Naive thymus-derived CD8-positive, alpha-beta T cell (primary cell): ENCODE measurements at places on chromosomes 2 and 18. TPM values are rescaled to one million over a fixed set of nuclear protein-coding genes. Genes with fewer than 3 reads are reported as not detected.

Gene CYP26B1
- total RNA-seq = not detected

Gene AQP12A
- total RNA-seq = not detected

Gene TNFRSF11A
- 0.08 TPM for total RNA-seq

Gene CNGA3
- not detected for total RNA-seq

Gene CHST10
- total RNA-seq = 6.4 TPM

Gene ACVR1
- total RNA-seq = 11.1 TPM

Gene CRYGD
- not detected for total RNA-seq

Gene C2orf15
- total RNA-seq = 5.7 TPM

Gene KCNF1
- not detected for total RNA-seq

Gene LNPK
- 29.3 TPM for total RNA-seq

Gene ARPC2
- total RNA-seq = 425 TPM

DNA sequence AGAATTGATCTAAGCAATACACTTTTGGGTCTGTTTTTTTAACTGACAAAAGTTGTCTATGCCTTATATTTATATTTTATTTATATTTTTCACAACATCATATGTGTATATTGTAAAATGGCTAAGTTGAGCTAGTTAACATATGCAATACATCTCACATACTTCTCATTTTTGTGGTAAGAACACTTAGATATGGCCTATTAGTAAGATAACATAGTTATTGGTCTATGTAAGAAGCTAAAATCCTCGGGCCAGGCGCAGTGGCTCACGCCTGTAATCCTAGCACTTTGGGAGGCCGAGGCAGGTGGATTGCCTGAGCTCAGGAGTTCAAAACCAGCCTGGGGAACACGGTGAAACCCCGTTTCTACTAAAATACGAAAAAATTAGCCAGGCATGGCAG, 275.6 kb upstream of the ID2 start:
- no peak for DNase-seq

GRCh38 chr2:3461801-3462492, 57.4 kb downstream of the ADI1 start:
- no peak for DNase-seq

DNA sequence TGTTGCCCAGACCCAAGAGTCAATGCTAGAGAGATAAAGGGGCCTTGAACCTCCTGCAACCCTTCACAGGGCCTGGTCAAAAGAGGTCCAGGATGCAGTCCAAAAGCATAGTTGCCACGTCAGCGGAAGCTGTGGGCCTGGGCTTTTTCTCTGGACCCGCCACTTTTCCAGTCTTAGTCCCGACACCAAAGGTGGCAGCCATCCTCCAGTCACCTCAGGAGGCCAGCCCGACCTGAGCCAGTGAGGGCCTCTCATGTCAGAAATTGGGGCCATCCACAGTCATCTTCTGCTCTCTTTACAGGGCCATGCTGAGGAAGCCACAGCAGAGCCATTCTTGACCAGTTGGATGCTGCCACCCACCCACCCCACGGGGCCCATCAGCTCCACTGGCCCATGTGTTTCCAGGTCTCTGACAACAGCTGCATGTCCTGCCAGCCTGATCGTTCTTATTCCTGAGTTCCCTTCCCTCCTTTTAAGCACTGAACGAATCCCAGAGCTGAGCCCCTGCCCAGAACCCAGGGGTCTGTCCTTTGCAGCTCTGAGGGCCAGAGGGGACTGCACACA, 34.1 kb upstream of the KLHL29 start:
- no peak for DNase-seq

DNA sequence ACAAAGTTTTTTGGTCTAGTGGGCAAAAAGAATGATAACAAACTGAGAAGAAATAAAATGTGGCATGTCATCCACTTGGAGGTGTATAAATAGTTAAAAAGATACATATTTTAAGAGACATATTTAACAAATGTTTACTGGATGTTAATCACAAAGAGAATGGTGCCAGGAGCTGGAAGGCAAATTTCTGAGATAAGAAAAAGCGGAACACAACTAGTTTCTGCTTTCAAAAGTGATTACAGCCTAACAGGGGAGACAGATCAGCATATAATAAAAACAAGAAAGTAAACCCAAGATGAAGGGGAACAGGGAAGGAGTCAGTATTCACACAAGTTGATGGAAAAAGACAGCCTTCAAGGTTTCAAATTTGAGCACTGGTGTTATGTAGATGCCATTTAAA, 91.3 kb downstream of the OLA1 start:
- DNase-seq = no peak

GRCh38 chr2:47070155-47070919, 84.8 kb downstream of the STPG4 start:
- no peak for DNase-seq

DNA sequence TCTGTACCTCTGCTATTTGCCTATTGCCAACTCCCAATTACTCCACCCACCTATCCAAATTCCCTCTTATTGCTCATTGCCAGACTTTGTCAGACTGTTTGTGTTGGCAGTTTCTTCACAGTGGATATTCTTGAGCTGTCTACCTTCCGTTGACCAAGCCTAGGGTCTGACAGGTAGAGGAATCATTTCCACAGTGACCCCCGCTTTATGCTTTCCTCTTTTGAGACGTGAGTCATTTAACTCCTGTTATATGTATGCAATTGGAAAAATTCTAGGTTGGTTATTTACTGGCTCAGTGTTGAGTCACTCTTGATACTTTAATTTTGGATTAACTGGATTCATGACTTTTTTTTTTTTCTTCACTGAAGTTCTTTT, 187.7 kb downstream of the IRS1 start:
- no peak for DNase-seq

GRCh38 chr2:218658671-218659257, 659 bp downstream of the ZNF142 start:
- peak; percentile 12 for DNase-seq

DNA sequence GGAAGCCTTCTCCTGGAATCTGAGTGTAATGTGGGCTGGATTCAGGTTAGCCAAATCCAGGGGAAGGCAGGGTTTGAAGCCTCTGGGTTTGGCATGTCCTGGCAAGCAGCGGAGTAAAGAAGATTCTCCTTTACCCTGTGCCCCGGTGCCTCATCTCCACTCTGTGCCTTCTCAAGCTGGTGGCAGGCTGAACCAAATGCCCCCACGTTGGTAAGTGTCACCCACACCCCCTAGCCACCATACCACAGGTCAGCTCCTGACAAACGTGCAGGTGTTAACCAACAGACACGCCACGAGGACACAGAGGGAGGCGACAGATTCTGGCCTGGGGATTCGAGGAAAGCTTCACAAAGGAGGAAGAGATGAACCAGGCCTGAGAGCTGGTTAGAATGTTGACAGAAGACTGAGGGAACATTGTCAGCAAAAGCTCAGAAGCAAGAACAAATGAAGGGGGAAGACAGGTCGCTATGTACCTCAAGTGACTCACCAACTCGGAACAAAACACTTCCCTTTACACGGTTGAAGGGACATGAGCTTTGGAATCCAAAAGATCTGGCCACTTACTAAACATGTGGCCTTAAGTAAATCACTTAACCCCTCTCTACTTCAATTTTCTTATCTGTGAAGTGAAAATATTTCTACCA, 85.2 kb upstream of the LCLAT1 start:
- DNase-seq = peak; percentile 14

DNA sequence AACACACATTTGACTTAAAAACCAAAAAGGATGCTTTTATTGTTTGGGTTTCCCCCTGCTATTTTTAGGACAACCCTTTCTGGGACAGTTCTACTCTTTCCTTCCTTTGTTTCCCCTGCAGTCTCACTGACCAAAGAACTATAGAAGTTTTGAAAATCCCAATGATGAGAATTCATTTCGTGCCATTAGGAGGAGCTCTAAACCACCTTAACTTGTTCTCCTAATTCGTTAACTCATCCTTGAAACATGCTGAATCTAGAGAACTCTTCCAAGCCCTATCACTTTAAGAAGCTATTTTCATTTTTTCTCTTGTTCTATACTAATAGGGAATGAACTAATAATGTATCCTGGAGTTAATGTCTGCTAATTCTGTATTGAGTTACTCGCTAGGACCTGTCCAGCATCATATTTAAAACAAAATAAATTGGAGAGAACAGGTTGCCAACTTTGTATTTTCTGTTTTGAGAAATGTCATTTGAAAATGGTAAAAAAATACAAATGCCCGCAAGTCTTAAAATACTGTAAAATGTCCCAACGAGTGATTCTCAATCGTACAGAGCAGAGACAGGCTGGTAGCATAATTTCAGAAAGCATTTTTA, 62.9 kb downstream of the AFTPH start:
- no peak for DNase-seq

DNA sequence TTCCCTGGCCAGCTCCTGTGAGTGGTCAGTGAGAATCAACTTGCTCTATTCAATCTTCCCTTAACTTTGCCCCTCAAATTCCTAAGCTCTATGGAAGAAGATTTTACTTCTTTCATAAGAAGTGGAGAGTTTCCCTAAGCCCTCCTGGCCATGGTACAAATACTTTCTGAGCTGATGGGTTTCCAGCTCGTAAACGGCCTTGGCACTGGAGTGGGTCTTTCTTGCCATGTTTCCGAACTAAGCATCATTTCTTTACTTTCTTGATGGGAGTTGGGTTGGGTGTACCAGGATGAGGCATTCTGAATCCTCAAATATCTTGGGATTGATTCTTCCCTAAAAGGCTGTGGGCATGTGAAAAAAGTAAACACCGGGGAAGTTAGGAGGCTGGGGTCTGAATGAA, 72.5 kb downstream of the ACKR3 start:
- no peak for DNase-seq

DNA sequence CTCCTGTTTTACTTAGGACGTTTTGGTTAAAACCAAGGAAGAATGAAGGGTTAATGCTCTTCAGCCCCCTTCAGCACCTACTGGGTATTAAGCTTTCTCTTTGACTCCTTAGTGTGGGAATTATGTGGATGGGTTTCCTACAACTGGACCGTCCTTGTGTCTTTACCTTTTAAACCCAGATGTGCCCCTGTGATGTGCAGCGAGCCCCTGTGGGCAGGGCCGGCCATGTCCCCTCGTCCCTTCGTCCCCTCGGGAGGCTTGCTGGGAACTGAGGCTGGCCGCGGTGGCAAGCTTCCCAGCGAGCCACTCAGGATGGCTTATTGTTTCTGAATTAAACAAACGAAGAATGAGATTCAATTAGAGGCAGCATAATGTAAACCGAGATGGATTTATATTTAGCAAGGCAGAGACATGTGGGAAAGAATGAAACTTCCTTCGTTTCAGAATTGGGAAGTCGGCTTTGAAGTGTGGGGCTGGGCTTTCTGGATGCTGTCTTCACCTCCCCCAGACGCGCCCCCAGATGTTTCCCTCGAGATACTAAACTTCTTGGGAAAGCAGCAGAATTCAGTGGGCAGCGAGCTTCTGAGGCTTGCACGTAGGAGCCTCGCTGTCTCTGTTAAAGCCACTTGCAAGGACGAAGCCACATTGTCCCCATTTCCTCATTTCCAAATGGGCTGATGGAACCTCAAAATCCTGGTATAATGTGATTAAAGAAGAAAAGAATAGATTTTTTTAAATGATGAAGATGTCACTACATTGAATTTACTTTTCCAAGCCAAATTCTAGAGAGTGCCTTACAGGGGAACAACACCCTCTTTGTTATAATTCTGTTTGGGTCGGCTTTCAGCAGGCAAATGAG, 146.0 kb downstream of the VAPA start:
- no peak for DNase-seq

- no peak for DNase-seq
Observed at GRCh38 chr2:160890667-160891352, 269.4 kb upstream of the TANK start.

DNA sequence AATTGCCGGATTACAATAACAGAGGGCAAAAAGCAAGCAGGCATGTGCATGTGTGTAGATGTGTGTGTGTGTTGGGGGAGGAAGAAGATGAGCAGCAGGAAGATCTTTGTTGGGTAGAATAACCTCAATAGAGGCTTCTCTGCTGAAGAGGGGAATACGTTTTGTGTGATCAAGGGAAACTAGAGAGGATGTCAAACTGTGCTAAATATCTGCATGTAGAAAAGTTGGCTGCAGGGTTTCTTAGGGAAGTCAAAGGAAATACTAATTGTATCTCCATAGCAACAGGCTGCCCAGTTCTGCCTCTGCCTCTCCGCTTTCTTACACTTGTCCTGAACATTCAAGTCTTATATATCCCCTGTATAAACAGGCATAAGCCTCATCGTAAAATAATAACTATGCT, 190.1 kb upstream of the RND3 start:
- no peak for DNase-seq

GRCh38 chr18:79558933-79559416, 120.6 kb upstream of the CTDP1 start:
- DNase-seq = no peak

GRCh38 chr2:121086450-121086849, 198.6 kb downstream of the TFCP2L1 start:
- DNase-seq = no peak

GRCh38 chr2:22518641-22519040, 866.3 kb upstream of the KLHL29 start:
- no peak for DNase-seq

GRCh38 chr2:221549143-221549542, 23.0 kb downstream of the EPHA4 start:
- no peak for DNase-seq

GRCh38 chr18:23671564-23671963, 8.9 kb upstream of the ANKRD29 start:
- no peak for DNase-seq

- DNase-seq = no peak
Observed at GRCh38 chr18:78807668-78808067, 171.9 kb upstream of the SALL3 start.

DNA sequence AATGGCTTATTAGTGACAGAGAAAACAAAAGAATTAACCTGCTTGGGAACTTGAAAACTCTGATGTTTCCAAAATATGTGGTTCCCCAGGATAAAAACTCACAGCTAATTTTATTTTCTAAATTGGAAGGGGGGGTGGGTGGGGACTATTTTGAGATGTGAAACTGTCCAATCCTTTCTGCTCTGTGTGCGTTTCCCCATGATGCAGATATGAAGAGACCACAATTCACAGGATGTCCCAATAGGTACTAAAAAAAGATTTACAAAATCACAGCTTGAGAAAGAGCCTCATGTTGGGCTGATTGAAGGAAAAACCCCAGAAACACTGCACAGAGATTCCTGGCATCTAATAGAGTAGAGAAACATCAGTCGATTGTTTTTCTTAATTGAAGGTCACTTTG, 273.2 kb downstream of the ARHGAP15 start:
- no peak for DNase-seq

- DNase-seq = no peak
Observed at GRCh38 chr18:63480476-63480875, 3.7 kb downstream of the SERPINB5 start.

DNA sequence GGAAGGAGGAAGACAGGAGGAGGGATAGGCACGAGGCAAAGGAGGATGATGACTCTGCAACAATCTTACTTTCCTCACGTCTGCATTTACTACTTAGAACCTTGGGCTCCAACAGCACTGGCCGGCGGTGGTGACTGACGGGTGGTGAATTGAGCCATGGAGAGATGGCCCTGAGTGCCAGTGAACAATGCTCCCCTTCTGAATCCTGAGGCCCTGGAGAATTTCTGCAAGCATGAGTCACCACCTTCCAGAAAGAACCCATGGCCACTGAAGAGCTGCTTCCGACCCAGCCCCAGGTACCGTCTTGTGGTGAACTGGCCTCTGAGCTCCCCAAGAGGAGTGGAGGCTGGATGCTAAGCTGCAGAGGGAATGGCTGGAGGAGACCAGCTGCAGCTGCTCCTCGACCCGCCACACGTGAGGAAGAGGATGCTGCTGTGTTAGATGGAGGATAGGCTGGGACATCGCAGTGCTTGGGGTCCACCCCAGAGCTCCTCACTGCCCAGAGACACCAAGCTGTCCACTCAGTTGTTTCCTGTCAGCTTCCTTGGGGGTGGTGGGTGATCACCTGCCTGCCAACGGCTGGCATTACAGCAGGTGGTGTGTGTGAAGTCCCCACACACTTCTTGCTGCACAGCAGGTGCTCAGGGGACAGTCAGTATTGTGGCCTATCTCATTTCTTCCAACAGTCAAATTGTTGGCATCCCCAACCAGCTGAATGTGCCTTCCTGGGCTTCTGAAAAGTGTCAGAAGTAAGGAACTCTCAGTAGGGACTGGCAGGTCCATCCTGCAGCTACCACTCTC, 186.5 kb upstream of the ID2 start:
- no peak for DNase-seq
